ENCODE measurements at places on chromosomes 3 and 15. TPM values are rescaled to one million over a fixed set of nuclear protein-coding genes. Genes with fewer than 3 reads are reported as not detected.

Gene RGMA
- 1.3 TPM for total RNA-seq

Gene CFAP100
- total RNA-seq: not detected

Gene SEMA3F
- total RNA-seq: 9.7 TPM

Gene MUC20
- under 0.01 TPM for total RNA-seq

Gene ARGFX
- not detected for total RNA-seq

Gene HOMER2
- 9.9 TPM for total RNA-seq

Gene SEMA6D
- 13.4 TPM for total RNA-seq

Gene SENP8
- 2.6 TPM for total RNA-seq

Gene AMIGO3
- total RNA-seq: under 0.01 TPM

- DNase-seq: no peak
Observed at GRCh38 chr3:65907232-65908130, 131.2 kb downstream of the MAGI1 start.

- no peak for DNase-seq
Observed at GRCh38 chr3:13538520-13539291, 10.2 kb upstream of the FBLN2 start.

DNA sequence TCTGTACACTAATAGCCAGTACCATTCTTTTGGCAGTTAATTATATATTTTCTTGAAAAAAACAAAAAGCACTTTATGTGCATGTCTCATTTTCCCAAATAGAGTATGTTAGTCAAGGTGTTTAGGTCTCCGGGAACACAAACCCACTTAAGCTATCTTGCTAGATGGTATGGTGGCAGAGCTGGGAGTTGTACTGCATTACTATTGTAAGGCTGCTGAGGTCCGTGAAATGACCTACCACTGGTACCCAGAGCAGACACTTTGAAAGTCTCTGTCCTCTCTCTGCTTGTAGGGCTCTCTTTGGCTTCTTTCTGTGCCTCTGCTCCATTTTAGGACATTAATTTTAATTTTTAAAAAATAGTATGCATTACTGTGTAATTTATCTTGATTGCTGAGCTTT lies 8.8 kb downstream of the TMOD3 start:
- DNase-seq: no peak

DNA sequence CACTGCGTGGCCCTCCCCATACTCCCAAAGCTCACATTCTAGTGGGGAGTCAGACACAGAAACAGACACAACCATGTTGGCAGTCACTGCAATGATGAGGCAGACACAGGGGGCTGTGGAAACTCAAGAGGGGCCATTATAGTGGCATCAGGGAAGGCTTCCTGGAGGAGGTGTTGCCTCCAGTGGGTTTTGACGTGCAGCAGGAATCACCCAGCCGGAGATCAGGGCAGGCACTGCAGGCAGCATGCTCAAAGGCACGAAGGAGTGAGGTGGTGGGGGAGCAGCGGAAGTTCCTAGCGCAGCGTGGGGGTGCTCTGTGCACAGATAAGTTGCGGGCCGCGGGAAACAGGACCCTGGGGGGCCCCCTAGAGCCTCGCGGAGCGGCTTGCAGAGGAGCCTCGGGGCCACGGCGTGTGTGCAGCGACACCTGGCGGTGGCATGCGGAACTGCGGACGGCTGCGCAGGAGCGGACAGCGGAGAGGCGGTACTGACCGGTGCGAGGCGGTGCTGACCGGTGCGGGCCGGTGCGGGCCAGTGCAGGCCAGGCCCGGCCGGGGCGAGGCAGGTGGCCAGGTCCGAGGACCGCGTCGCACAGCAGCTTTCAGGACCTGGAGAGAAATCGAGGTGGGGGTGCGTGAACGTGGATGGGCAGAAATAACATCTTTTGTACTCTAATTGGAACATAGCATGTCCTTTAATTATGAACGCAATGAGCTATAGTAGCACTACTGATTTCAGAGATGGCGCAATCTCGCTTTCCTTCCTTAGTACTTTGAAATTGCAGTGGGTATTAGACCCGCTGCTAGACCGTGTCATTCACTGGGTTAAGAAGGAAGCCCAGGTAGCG lies 101.5 kb downstream of the FBLN2 start:
- DNase-seq: peak; percentile 60

DNA sequence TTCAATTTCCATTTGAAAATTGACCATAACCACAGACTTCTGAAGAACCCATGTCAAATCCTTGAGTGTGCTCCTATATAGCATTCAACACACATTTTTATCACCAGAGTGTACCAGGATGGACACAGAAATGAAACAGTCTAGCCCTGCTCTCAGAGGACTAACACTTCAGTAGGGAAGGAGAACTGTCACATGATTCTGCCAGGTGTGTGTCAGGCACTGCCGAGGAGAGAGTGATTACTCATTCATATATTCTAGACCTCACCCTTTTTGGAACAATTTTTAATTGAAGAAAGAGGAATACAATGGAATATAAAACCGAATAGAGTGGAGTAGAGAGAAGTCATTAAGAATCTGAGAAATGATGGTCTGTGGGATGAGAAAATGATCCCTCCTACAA lies 125.8 kb downstream of the ERC2 start:
- no peak for DNase-seq

DNA sequence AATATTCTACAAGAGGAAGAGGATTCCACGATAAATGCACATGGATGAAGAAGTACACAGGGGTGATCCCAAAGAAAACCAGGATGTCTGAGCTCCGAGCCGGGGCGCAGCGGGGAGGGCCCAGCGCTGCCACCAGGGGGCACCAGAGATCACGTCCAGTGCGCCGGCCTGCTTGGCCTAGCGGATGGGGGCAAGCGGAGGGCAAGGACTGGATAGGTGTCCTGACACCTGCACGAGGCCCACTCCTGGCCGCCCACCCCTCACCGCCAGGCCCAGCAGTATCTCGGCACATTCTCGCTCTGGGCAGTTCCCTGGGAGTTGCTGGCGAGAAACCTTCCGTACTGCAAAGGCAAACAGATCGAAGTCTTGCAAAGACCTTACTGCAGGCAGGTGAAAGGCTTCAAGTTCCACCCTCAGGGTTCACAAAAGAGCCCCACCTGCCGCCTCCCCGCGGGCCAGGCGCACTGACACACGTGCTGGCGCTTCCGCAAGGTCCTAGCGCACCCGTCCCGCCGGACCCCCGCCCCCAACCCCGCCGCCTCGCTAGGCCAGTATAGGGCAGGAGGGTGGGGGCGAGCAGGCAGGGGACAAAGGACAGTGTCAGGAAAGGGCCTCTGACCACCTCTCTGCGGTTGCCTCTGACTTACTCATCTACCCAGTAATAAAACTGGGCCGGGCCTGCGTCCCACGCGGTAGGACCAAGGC lies 3.3 kb downstream of the ANKRD63 start:
- DNase-seq: peak; percentile 48

- DNase-seq: peak; percentile 89
Observed at GRCh38 chr3:125374996-125375941, at the start of gene ZNF148. ZNF148 (minus strand) TSS chr3:125375325; CDS start chr3:125313640, 61,685 bp downstream.

GRCh38 chr3:42681361-42682038 lies 3.8 kb upstream of the KLHL40 start:
- DNase-seq: no peak

GRCh38 chr3:186464424-186465093 lies 79.6 kb downstream of the CRYGS start:
- DNase-seq: no peak

DNA sequence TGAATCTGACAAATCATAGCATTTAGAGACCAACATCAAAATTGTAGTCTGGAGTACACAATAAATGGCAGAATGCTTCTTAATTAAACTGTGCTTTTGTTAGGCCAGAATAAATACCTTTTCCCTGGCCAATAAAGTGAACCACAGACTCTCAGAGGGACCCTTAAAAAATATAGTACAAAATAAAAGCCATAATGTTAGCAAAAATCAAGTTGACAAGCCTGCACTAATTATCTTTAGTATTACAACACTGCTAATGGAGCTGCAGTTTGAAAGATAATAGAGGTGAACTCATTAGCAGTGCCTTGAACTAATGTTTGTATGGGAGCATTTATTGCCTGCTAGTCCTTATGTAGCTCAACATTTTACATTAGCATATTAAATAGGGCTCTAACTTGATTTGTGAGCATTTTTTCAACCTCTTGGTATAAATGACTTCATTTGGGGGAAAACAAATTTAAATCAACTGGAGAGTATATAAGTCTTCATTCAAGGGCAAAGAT lies 801.3 kb downstream of the EPHA3 start:
- DNase-seq: no peak

DNA sequence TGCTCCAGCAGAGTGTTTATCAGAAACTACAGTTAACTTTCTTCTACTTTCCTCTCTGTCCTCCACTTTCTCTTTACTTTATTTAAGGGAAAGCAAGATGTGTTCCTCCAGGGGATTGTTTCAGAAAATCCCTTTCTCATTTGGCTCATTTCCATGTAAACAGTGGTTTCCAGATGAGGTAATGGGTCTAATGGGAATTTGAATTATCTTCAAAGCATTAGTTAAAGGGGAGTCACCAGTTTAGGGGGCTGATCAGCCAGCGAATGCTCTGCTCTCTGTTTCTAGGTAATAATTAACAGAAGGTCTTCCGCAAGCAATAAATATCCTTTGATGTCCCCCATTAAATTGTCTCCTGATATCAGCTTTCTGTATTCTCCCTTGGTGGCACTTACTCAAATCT lies 30.4 kb upstream of the ZNF639 start:
- DNase-seq: no peak

DNA sequence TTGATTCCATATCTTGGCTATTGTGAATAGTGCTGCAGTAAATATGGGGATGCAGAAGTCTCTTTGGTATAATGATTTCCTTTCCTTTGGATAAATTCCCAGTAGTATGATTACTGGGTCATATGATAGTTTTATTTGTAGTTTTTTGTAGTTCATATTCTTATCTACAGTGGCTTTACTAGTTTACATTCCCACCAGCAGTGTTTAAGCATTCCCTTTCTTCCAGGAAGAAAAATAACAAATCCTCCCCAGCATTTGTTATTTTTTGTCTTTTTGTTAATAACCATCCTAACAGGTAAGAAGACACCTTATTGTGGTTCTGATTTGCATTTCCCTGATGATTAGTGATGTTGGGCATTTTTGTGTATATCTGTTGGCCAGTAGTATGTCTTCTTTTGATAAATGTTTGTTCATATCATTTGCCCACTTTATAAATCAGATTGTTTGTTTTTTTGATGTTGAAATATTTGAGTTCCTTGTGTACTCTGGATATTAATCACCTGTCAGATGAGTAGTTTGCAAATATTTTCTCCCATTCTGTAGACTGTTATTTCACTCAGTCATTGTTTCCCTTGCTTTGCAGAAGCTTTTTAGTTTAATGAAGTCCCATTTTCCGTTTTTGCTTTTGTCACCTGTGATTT lies 163.3 kb upstream of the THRB start:
- no peak for DNase-seq

DNA sequence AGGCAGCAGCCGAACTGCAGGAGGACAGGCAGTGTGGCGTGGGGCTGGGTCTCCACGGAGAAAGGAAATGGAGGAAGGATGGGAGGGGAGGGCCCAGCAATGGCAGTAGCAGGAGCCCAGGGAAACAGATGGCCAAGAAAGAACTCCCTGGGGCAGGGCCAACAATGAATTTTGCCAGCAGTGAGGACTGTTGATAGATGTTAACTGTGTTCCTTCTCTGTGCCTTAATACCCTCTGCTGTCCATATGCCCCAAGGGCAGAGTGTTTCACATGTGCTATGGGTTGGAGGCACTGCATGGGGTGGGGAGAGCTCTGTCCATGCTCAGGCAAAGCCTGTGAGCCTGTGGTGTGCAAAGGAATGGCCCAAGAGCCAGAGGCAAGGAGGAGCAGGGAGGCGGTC lies 70.8 kb upstream of the POMGNT2 start:
- DNase-seq: no peak
